ENCODE measurements at places on chromosomes 3 and 15.

DNA sequence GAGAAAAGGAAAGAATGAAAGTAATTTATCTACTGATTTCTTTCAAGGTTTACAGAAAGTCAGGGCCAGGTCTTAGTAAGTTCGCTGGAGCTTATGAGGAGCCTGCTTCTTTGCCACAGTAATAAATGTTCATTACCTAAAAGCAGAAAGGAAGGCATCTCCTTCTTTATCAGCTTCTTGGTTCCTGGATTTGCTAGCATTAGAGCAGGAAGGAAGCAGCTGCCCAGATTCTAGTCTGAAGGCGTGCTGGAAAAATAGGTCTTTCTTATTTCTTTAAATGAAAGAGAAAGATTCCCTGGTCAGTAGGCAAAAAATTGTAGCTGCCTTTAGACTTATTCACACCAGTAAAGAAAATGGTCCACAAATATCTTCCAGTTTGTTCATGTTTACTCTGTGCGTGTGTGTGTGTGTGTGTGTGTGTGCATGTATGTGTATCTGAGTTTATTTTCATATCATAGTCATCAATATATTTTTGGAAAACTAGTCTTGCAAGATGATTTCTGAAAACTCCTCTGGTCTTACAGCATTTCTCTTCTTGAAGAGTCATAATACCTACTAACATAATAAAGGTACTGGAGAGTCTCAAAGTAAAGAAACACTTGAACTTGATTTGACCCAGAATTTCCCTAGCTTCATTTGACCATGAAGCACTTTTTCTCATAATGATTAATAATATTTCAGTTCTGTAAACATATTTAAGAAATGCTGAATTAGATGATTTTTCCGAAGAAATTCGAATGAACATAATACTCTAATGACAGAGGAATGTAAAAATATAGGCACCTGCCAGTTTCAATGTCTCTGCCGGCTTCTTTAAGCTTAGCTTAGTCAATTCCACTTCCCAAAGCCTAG lies 255.3 kb upstream of the ZPLD1 start:
- DNase-seq, result no peak

DNA sequence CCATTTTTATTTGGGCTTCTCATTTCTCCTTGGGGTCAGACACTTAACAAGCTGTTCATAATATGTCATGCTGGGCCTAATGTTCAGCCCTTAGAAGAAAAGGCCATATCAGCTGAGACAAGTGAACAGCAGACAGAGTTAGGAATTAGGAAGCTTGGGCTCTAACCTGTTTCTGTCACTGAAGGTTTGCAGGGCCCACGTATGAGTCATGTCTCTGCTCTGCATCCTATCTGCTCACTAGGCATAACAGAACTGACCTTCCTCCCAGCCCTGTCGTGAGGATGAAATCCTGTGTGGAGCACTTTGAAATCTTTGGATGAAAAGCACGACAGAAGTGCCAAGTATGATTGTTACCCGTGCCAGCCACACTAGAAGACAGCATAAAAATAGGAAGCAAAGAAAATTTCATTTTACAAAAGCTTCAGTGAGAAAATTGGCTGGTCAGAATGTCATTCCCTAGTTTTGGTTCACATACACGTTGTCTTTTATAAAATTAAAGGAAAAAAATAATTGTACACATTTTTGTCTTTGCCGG lies 26.5 kb upstream of the CD47 start:
- DNase-seq, result no peak

GRCh38 chr3:197000211-197000610 lies 29.4 kb downstream of the MELTF start:
- DNase-seq, result no peak

GRCh38 chr3:75342425-75342824 lies 321.7 kb upstream of the FRG2C start:
- DNase-seq, result no peak

- DNase-seq, result peak; percentile 28
Measured at GRCh38 chr3:36876181-36876936, 68.5 kb downstream of the TRANK1 start.

DNA sequence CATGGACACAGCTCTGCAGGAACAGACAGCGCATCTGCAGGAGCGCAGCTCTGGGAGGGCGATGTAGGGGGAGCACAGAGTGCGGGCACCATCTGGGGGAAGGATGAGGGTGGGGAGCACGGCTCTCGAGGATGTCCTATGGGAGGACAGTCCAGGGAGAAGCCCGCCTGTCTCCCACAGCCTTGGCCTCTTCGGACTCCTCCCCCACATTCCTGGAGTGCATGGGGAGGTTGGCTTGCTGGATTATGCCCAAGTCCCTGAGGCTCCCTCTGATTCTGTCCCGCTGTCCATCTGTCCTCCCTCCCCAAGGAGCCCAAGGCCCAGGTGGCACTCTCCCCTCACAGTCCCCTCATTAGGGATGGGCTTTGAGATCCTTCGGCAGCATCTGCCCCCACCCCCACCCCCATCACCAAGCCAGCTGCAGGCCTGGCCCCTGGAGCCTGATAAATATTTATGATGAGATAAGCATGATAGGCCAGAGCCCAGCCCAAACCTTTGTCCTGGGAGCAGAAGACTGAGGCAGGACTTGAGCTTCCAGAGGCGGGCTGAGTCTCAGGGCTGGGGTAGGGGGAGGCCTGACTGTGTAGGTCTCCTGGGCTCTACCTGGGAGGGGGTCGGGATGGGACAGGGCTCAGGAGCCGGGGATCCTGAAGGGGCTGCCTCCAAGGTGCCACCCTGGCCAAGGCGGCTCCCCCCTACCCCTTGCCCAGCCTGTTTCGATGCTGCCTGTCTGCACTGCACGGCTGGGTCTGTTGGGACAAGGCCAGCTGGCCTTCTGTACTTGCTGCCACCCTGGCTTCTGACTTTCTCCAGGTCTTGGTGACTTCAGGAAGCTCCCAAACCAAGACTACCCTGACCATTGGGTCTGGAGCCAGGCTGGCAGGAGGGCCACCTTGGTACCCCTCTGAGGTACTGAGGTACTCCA lies 28.6 kb upstream of the SEMA3F start:
- DNase-seq, result no peak

GRCh38 chr3:66048051-66048395 lies 9.3 kb upstream of the MAGI1 start:
- no peak for DNase-seq

- no peak for DNase-seq
Measured at GRCh38 chr3:125151442-125151817, 61.1 kb downstream of the SLC12A8 start.

- no peak for DNase-seq
Measured at GRCh38 chr3:128515967-128516366, 23.0 kb upstream of the GATA2 start.

DNA sequence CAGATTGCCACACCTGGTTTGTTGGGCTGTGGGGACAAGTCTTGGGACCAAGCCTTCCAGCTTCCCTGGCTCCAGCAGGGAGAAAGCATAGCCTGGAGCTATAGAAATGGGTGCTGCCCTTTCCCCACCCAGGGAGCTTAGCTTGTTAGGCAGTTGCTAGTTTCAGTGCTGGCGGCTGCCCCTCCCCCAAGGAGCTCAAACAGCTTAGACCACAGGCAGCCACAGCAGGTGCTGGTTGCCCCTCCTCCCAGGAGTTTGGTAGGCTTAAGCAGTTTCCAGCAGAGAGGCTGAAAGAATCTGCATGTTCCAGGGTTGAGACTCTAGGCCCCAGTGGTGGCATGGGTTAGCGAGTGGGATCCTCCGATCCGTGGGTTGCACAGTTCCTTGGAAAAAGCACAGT lies 889.7 kb downstream of the IGSF11 start:
- DNase-seq, result no peak

- DNase-seq, result no peak
Measured at GRCh38 chr3:166560253-166560652, 723.0 kb upstream of the BCHE start.

DNA sequence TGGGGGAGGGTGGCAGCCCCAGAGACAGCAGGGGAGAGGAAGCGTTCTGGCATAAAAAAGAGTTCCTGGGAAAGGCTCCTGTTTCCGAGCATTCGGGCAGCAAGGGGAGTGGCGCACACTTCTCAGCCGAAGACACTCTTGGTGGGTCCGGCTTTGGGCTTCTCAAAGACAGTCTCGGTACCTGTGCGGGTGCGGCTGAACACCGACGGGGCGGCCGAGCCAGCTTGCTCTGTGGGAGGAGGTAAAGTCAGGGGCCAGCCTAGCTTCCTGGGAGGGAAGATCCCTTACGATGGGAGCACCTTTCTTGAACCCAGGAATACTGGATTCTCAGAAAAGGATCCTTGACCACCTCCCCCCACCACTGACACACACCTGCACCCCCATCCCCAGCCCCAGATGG lies 1.6 kb downstream of the MUSTN1 start:
- DNase-seq, result no peak

DNA sequence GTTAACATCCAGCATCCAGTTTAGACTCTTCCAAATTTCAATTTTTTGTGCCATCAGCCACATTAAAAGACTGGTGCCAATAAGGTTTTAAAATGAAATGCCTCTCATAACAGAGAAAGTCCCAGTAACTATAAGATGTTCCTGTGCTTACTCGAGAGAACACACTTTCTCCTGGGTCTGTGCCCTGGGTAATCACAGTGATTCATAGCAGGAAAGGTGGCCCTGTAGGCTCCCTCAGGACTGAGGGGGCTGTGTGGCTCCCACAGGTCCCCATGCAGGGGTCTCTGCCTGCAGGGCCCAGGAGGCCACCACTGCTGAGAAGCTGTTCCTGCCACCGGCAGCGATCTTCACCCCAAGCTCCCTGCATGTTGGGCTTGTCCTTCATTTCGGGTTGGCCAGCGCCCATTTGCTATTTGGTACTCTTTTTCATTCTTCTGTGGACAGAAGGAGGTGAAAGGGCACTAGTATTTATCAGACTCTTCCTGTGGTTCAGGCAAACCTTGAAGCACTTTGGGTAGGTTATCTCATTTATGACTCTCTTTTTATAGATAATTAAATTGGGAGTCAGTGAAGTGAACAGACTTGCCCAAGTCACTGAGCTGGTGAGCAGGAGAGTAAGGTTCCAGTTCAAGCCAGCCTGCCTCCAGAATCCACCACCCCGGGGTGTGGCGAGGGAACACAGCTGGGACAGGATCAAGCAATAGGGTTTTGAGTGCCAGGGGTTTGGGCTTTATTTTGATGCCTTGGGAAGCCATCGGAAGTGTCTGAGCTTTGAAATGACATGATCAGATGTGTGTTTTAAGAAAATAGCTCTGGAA lies 44.2 kb upstream of the PLXNA1 start:
- DNase-seq, result no peak

- DNase-seq, result no peak
Measured at GRCh38 chr3:25437953-25438352, 9.9 kb downstream of the RARB start.

- DNase-seq, result no peak
Measured at GRCh38 chr3:13500133-13500885, 20.2 kb downstream of the HDAC11 start.

GRCh38 chr3:61903074-61903473 lies 341.7 kb downstream of the PTPRG start:
- no peak for DNase-seq

DNA sequence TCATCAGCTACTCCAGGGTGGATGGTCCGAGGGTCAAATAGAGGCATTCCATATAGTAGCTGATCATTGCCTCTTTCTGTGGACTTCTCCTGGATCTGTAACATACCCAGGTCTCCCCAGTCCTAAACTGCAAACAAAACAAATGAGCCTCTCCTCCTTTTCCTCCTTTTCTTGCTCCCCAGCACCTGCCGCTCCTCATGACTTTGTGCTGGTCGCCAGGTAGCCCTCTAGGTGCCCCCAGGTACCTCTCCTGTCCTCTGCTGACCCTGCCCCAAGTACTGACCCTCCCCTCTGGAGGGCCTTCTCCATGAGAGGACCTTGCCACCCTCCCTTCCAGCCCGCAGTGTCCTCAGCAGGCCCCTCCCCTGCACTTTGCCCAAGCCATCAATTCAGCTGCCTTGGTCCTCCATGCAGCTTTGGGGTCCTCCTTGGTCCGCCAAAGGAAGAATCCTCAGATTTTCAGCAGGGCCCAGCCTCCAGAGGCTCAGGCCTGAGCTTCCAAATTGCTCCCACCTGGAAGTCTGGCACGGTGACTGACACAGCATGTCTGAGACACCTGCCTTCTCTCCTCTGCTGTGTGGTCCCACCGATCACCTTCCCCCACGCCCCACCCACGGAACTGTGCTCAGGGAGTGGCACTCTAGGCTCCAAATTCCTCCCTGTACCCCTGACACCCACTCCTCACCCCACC lies 111.0 kb downstream of the LRRK1 start:
- no peak for DNase-seq

DNA sequence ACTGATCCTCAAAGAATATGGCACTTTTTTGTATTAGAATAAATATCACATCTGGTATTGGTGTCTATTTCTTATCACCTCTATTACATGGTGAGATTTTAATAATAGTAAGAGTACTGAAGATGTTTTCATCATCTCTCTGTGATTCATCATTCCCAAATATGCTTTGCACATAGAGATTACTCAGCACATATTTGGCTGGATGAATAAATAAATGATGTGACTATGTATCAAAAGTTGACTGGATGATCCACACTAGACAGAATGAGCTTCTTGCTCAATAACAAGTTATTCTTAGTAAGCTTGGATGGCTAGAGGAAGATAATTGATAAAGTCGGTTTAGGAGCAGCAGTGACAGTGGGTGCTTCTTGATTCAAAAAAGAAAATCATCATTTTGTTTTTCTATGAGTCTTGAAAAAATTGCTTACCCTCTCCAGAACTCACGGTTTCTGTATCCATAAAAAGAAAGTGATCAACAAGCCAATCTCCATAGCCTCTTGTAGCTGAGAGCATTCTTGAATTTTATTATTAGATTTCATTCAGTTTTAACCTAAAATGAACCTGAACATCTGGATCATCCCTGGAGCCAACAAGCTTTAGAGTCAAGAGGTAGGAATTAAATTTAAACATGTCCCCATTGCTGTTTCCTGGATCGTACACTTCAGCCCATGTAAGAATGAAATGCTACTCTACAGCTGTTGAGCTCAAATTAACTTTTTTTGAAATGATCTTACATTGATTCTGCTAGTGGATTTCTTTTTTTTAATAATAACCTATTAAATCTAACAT lies 104.8 kb upstream of the OSTN start:
- DNase-seq, result no peak

GRCh38 chr15:90042356-90042755 lies 41.2 kb downstream of the ZNF710 start:
- DNase-seq, result no peak

DNA sequence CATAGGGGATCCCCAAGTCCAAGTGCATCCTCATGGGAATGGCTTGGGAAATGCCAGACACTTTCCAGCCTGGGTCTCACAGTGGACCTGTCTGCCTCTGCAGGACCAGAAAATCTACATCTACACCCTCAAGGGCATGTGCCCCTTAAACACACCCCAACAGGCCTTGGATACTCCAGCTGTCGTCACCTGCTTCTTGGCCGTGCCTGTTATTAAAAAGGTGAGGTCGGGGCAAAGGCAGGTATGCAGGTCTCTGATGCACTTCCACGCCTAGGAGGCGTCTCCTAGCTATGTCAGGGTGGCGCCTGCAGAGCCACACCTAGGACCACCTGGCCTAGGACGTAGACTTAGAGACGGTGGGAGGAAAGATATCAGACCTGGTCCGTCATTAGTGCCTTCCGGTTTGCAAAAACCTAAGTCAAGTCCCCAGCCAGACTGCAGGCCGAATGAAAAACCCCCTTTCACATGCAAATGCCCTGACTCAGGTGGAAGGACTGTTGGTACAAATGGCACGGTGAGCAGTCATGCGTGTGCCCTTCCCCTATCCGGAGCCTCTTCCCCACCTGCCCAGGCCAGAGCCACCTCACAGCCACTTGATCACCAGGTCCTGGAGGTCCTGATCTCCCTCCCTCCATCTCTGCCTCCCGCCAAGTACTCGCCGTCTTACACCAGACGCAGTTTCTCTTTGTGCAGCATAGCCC lies 143.5 kb downstream of the LRRK1 start:
- DNase-seq, result no peak
